ENCODE measurements at places on chromosomes 16 and 17.

DNA sequence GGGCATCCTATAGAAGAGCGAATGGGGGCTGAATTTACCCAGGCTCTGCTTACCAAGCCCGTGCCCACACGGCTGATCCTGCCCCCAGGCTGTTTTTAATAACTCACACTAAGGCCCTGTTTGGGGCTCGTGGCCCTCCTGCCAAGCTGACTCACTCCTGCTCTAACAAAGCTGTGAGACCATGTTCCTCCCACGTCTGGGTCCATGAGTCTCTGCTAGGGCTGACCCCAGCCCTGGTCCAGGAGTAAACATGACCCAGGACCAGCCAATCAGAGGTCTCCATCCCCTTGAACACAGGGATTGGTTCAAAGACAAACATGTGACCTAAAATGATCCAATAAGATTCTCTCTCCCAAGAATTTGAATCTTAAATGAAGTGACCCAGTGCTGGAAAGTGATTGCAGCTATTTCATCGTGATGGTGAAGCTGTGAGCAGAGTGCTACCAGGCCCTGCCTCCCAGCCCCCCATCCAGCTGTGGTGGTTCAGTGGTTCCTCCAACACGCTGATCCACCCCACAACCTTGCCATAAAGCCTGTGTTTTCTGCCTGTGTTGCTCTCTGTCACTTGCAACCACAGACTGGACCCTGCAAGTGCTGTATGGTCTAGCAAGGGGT, 57.2 kb downstream of the C16orf82 start:
- DNase-seq, result no peak

GRCh38 chr16:15830832-15831451, 25.9 kb downstream of the MYH11 start:
- DNase-seq, result no peak

DNA sequence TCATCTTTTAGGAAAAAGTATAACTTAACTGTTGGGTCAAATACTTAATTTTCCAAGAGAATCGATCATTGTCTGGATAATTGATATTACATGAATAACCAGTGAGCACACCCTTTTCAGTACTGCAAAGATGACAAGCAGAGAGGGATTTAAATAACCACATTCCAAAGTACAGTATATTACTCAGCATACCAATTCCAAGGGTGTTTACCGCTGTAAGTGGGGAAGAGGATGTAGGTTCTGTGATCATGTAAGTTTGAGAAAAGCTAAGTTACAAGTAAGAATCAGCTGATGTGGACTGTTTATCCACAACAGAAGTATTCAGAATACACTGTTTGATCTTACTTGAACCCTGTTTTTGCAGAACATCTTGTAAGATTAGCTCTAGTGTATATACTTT, 6.1 kb downstream of the GDE1 start:
- DNase-seq, result no peak

- no peak for DNase-seq
Observed at GRCh38 chr16:938752-939151, 32.0 kb downstream of the LMF1 start.

DNA sequence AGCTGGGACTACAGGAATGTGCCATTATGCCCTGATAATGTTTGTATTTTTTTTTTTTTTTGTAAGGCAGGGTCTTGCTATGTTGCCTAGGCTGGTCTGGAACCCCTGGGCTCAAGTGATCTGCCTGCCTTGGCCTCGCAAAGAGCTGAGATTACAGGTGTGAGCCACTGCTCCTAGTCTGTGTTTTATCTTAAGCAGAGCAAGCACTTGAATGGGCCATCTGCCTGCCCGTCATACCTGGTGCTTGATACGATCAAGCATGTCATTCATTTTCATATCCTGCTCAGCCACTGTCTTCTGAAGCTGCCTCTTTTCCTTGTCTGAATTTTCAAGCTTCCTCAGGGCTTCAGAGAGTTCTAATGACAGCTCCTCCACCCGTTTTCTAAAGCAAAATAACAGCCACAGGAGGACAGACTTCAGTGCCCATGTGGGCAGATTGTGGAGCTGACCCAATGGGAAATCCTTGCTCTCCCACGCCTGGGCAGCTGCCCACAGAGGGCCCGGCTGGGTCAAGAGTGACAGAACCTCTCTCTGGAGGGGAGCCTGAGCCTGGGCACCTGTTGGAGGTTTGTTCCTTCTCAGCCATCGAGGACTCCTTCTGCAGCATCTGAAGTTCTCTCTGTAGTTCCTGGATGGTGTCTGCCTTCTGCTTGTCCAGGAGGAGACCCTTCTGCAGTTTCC, 36.5 kb downstream of the DHX38 start:
- DNase-seq, result no peak

DNA sequence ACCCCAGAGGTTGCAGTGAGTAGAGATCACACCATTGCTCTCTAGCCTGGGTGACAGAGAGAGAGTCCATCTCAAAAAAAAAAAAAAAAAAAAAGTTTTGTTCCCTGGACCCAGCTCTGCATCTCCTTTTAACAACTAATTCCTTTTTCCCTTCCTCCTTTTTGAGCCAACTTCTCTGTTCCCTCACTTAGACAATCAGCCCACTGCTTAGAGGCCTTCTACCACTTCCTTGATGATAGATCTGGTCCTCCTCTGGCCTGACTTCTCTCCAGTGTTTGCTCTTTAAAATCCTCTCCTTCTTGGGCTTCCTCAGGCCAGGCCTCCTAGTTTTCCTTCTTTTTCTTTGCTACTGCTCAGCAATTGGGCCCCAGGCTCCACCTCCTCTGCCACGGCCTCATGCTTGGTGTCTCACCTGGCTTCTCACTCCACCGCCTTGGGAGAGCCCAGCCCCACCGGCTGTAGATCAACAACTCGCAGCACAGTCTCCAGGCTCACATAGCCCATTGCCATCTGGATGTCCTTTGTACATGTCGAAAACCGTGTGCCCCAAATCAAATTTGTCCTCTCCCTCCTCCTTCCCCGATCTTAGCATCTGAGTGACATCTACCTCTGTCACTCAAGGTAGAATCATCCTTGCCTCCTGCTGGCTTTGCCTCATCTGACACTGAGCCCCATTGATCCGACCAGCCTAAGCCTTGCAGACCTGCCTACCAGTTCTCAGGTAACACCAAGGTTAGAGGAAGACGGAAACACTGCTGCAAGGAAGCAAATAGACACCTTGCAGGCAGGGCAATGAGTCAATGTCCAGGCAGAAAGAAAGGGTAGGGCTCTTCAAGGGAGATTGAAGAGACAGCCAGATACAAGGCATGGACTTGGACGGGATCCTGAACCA, 17.4 kb downstream of the ARHGAP27 start:
- DNase-seq, result no peak

DNA sequence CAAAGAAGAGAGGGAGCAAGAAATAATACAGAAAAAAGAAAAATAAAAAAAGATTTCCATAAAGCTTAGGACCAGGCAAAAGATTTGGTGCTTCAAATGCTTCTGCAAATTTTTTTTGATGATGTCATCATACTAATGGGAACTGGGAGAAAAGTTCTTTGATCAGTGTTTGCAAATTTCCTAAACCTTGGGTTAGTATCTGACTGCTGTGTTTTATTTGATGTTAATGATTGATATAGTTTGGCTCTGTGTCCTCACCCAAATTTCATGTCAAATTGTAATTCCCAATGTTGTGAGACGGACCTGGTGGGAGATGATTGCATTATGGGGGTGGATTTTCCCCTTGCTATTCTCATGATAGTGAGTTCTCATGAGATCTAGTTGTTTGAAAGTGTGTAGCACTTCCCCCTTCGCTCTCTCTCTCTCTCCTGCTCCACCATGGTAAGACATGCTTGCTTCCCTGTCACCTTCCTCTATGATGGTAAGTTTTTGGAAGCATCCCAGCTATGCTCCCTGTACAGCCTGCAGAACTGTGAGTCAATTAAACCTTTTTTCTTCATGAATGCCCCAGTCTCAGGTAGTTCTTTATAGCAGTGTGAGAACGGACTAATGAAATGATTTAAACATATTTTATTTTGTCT, 72.6 kb downstream of the TMEM100 start:
- no peak for DNase-seq

- no peak for DNase-seq
Observed at GRCh38 chr16:84214451-84215066, 23.6 kb downstream of the ADAD2 start.

DNA sequence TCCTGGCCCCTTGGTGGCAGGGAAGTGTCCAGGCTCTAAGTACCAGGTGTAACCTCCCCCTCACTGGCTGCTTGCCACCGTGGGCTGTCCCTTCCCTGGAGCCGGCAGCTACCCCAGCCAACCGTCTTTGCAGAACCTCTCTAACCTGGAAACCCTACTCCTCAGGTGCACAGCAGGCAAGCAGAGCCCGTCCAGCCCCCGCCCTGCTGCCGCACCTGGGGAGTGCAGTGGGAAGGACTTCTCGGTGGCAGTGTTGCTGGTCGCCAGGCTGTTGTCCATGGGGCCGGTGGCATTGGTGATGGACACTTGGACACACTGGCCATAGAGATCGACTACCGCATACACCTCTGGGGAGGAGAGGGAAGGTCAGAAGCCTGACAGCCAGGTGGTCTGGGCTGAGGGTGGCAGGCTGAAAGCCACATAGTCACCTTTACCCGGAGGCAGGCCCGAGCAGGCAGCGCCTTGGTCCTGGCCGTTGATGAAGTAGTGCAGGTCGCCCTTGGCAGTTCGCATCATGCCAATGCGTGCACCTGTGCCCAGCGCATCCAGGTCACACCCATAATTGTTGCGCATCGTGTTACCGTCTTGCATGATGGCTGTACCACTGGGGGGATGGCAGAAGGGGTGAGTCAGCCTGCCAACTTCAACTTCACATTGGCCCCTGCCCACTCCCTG, 6.5 kb downstream of the NEURL4 start:
- DNase-seq, result no peak

DNA sequence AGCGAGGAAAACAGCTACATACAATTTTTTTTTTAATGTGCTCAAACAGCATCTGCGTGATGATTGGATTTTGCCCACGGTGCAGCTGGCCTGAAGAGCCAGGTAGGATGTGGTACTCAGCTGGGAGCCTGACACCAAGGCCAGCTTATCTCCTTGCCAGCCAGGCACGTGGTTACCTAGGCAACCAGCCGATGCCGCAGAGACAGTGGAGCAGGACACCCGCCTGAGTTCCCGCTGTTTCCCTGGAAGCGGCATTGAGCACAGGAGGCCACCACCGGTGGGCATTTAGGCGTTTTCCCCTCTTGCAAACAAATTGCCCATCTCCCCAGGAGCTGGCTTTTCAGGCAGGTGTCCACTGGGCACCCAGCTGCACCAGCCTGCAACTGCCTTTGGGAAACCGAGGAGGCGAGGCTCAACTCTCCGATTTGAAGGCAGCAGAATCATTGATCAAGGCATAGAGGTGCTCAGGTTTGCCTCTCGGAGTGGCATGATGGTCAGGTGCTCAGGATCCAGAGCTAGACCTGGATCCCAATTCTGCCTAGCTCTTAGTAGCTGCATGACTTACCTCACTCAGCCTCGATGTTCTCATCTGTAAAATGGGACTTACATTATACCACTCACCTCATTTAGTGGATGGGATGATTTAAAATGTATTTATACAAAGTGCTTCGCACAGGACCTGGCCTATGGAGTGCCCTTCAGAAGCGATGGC, 137.5 kb upstream of the PLCG2 start:
- DNase-seq, result no peak

DNA sequence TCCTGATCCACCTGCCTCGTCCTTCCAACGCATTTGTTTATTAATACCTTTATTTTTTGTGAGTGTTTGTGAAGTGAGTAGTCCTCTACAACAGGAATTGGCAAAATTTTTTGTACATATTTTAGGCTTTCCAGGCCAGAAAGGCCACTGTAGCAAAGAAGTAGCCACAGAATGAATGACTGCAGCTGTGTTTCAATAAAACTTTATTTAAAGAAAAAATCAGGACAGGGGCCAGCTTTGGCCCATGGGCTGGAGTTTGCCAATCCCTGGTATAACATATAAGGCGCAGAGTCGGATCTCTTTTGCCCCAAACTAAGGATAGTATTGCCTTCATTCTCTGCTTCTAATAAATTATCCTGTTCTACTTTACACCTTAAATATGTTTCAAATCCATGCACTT, 198.0 kb upstream of the COX10 start:
- DNase-seq, result no peak

DNA sequence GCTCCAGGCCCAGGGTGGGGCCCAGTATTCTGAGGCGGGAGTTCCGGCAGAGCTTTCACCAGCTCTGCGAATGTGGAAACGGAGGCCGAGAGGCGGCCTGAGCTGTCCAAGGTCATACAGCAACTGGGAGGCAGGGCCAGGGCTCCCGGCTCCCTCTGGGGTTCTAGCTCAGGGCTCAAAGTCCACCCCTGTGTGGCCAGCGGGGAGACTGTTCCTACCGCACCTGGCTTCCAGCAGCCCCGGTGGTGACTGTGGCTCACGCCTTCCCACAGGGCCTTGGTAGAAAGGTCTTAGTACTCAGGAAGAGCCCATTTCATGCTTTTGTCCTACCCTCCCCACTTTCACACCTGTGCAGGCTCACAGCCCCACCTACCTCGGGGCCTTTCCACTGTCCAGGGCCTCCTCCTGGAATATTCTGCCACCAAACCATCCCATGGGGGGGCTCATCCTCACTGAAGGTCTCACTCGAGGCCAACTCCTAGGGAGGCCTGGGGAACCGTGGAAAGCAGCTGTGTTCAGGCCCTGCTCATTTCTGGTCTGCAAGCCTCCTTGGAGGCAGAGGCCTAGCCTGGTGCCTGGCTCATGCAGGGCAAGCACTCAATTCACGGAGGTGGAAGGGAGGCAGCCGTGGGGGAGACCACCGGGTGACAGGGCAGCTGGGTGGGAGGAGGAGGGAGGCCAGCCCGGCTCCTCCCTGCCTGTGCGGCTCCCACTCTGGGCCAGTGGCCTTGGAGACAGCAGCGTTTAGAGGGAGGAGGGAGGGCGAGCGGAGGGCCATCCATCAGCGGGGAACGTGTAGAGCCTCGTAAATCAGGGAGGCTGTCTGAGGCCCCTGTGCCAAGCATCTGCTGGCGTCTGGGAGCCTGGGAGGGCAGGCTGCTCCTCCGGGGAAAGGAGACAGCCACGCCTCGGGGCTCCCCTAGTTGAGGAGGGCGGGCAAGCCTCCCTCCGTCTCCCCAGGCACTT, 12.7 kb upstream of the DOC2B start:
- DNase-seq, result no peak

DNA sequence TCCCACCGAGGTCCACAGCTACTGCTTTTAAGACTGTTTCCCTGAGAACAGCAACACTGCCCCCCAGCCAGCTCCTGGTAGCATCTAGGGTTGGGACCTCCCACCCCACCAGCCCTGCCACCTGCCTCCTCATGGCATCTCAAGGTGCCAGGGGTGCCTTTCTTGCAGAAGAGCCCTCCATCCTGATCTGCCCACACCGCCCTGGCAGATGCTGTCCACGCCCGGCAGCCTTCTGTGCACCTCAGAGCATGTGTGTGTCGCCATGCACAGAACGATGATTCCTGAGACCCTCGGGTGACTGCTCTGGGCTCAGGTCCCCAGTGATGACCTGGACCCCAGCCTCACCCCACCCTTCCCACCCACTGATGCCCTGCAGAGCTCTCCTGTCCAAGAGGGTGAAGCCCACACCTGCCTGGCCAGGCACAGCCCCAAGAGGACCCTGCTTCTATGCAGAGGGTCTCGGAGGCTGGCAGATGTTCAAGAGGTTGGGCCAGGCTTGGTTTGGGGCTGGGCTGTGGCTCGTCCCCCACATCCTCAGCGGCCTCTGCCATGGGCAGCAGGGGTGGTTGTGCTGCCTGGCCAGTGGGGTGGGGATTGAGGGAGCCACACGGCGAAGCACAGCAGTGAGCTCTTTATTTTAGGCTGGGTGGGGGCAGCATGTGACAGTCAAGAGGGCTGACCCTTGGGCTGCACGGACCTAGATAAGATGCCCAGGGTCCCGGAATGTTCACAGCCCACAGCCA, 5.2 kb upstream of the SPATA2L start:
- DNase-seq, result no peak

- no peak for DNase-seq
Observed at GRCh38 chr17:69147460-69147859, 5.8 kb upstream of the ABCA6 start.

- DNase-seq, result no peak
Observed at GRCh38 chr17:72699545-72699944, 392.9 kb downstream of the SLC39A11 start.

GRCh38 chr16:88385831-88386815, 3.4 kb downstream of the ZNF469 start:
- no peak for DNase-seq
